GM13977 (cell line): ENCODE measurements at places on chromosomes 6 and 20.
A peak's percentile ranks its signal among the peaks of the same experiment; 100 is the strongest.

GRCh38 chr20:46200582-46201570 lies 82.8 kb downstream of the CD40 start:
- no peak for DNase-seq

GRCh38 chr20:11791835-11792567 lies 125.7 kb upstream of the BTBD3 start:
- no peak for DNase-seq

- DNase-seq: peak; percentile 92
Observed at GRCh38 chr6:43143235-43144128, 27.6 kb upstream of the SRF start.

DNA sequence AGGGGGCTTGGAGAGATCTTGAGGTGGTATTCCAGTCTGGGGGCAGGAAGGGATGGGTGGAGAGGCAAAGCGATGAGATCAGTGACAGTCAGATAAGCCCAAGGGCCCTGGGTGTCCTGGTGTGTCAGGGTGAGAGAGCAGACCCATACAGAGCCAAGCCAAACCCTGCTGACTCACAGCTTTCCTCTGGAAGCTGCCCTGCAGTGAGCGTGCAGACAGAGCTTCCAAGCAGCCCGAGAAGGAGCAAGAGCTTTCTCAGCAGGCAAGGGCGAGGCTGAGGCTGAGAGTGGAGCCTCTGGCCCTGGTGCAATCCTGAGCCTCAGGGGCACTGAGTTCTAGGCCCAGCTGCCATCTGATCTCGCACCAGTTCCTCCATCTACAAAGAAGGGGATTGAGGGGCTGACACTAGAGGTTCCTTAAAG lies 91.1 kb upstream of the HIVEP1 start:
- DNase-seq: no peak

- DNase-seq: no peak
Observed at GRCh38 chr6:17390276-17390675, 3.1 kb upstream of the CAP2 start.

DNA sequence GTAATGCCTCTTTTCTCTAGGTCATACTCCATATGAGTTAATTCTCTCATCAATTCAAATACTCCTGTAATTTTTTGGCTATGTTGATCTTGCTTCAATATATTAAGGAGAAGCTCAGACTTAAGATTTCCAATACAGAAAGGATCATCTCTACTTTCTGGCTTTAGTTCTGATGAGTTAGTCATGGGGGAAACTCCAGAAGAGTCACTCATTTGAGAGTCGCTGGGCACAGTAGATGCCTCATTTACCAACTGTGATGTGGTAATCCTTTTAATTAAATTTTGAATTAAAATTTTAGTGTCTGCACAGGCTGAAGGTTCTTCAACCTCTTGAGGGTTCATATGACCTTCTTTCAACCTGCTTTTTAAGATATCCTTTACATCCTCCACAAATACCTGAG lies 38.5 kb downstream of the DST start:
- no peak for DNase-seq

DNA sequence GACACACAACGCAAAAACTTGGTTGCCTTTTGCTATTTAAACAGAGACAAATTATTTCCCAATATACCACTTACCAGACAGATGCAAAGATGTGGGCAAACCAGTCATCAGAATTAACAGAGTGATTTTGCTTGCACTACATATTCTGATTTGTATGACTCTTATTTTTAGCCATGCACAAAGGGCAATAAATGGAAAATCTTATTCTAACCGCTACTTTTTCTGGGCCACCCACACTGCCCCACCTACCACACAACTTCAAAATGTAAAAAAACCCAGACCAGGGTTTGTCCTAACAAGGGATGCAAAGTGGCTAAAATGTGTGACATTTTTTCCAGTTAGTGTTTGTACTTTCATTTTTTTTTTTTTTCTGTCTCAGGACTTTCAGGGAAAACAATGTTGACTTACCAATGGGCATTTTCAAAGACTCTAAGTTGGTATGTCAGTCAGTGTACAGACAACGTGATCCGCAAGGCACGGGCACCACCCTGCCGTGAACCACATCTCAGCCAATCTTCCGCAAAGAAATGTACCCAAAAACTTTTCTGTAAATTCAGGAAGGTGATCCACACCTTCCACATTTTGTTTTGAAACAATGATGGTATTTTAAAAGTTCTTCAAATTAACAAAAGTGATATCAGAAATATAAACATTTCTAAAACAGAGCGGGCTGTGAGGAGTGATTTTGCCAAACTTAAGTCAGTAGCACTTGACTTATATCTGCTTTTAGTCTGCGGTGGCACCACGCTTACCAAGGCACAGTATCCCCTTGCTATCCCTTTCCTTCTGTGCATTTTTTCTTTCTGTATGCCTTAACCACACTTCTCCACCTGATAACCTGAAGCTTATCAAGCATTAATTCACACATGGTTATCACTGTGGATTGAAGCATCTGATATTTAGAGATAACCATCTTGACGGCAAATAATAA lies 185.6 kb downstream of the GJA10 start:
- no peak for DNase-seq
